ENCODE measurements at places on chromosomes 1 and 21.

- no peak for DNase-seq
These were observed 235.0 kb downstream of the MATN1 start for GRCh38 chr1:30488324-30488913.

DNA sequence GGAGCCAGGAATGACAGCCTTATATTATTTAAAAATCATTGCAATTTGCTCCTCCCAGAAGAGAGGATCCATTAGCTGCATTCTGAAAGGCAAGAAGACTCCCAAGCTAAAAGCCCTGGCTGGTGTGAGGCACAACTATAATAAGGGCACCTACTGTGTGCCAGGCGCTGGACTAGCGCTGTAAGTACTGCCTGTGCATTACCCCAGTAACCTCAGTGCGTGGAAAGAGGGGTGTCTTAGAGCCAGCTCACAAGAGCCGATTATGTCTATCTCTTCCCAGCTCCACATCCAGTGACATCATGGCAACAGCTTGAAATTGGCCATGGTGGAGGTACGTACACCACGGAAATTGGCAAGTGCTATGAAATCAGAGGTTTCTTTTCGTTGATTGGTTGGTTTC is 141.7 kb upstream of the IRF2BP2 start:
- no peak for DNase-seq

GRCh38 chr1:153343811-153344717 is 4.6 kb downstream of the PGLYRP4 start:
- DNase-seq, result no peak

DNA sequence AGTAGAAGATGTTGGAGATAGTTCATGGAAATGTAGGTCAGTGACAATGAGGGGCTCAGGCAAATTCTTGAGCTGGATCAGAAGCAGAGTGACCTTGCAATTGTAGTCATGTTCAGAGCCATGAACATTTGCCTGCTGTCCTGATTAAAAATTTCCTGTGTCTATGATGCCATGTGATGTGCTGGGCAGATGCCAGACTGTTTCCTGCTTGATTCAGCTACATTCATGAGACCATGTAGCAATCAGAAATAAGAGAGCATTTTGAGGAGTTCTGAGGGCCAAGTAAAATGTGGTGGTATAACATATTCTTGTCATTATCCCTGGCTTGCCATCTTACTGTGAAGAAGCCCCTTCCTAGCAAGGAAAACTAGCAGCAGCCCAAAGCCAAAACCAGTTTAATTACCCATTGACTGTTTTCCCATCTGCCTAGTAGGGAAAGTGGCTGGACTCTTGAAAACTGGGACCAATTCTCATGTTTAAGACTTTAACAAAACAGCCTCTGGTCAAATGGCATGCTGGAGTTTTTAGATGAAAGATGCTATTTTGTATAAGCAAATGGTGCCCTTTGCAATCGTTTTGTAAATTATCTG is 118.3 kb downstream of the NOS1AP start:
- DNase-seq, result no peak

DNA sequence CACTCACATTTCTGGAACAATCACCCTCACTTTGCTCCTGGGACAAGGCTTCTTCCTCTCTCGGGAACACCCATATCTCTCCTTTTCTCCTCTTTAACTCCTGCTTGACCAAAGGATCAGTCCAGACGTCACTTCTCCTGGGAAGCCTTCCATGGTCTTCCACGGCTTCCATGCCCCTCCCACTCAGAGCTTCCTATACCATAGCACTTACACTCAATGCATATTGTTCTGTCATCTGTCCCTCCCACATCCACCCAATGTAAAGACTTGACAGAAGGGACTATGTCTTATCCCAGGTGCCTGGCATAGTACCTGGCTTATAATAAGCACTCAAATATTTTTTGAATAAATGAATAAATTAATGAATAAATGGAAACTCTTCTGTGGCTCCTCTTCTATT is 28.2 kb downstream of the CD34 start:
- no peak for DNase-seq

- no peak for DNase-seq
These were observed 242.4 kb downstream of the BARHL2 start for GRCh38 chr1:90474731-90475130.

DNA sequence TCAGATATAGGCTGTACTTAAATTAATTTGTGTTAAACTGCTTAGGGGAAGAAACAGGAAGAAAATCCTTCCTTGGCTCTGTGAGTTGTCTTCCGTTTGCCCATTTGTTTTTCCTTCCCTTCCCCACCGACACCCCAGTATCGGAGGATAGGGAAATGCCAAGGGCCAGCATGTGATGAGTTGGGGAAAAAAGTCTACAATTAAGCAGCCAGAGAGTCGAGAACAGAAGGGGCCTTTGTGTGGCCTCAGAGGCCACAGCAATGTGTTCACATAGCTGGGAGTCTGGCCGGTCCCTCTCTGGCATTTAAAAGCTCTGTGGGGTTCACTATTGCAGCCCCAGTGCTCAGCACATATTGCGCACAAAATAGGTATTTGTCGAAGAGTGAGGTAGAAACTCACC is 489.3 kb downstream of the MATN1 start:
- DNase-seq, result no peak

- no peak for DNase-seq
These were observed 153.3 kb upstream of the LYPLAL1 start for GRCh38 chr1:219020386-219020785.

DNA sequence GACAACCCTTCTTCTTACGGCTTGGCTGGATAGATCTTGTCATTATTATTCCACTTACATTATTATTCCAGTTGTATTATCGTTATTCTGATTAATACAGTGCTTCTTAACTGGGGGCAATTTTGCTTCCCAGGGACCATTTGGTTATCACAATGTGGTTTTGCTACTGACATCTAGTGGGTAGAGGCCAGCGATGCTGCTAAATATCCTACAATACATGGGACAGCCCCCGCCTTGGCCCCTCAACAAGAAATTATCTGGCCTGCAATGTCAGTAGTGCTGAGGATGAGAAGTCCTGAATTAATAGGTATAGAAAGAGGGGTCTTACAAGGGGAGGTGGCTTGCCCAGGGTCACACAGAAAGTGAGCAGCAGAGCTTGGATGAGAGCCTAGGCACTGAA is 105.6 kb downstream of the PTPRU start:
- DNase-seq, result no peak

DNA sequence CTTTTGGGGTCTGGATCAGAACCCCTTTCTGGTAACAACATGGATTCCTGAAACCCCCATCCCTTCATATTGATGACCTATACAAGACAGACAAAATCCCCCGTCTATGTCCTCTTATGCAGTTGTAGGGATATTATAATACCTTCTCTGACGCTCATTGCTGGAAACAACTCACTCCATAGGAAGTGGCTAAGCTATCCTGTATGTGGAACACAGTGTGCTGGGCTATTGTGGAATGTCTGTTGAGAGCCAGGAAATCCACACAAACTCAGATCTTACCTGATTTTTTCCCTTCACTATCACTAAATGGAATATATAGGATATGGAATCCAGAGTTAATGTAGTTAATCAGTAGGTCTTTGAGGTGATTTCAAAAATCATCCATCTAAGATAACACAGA is 17.7 kb upstream of the PIK3R3 start:
- no peak for DNase-seq

GRCh38 chr1:235313931-235314678 is 13.9 kb downstream of the ARID4B start:
- DNase-seq, result no peak

GRCh38 chr1:117573386-117574023 is 32.3 kb upstream of the TENT5C start:
- DNase-seq, result no peak

DNA sequence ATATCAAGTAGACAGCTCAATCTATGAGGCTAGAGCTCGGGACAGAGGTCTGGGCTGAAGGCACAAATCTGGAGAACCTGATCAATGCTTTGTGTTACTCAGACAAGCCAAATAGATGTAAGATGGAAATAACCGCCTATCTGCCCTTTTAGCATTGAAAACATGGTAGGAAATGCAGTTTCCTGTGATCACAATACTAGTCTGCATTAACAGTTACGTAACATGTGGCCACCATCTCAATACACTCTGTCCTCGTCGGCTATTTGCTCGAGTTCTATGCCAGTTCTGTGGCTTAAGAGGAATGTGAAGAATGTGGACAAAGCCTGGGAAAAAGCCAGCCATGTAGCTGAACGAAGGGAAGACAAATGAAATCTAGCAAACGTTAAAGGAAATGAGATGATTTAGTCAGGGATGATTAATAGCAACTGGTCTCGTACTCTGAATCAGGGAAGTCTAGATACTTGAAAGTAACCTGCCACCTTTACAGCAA is 73.3 kb downstream of the HSF2BP start:
- no peak for DNase-seq

- no peak for DNase-seq
These were observed 47.6 kb downstream of the RHOU start for GRCh38 chr1:228782662-228783417.

DNA sequence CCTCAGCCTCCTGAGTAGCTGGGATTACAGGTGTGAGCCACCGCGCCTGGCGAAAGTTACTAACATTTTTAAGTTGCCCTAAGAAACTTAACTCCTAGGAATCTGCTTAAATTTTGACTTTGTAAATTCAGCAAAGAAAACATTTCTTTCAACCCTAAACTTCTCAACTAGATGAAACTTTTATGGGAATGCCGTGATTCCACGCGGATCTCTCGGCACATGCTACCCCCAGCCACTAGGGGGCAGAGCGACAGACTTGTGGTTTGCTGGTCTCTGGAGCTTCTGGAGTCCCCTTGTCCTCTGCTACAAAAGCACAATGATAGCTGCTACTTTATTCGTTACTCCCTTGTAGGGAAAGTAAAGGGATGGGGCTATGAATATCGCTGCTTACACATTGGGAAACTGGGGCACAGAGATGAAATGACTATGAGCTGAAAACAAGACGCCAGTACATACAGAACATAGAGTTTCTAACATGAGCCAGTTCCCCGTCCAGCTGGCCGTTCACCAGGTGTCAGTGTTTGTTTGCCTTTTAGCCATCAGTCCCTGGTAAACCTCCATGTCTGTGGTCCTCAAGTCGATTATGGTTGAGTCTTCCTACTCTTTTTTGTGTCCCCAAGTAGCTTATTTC is 114.7 kb downstream of the PBX1 start:
- no peak for DNase-seq

- no peak for DNase-seq
These were observed 107.3 kb downstream of the UBE2U start for GRCh38 chr1:64310760-64311159.

DNA sequence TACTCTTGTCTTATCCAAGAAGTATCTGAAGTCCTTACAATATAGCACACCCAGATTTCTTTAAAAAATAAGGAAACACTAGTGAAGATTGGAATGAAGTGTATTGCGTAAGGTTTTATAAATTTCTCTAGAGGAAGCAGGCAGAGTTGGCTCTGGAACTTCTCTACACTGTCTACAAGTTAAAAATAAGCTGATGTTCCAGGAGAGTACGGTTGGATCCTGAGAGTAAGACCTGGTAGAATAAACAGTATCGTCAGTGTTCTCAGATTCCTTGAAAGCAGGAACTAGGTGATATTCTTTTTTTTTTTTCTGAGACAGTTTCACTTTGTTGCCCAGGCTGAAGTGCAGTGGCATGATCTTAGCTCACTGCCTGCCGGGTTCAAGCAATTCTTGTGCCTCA is 107.9 kb downstream of the USP25 start:
- no peak for DNase-seq

GRCh38 chr1:66438062-66438461 is 95.9 kb upstream of the SGIP1 start:
- no peak for DNase-seq

GRCh38 chr21:29287383-29287782 is 11.3 kb upstream of the BACH1 start:
- DNase-seq, result no peak

DNA sequence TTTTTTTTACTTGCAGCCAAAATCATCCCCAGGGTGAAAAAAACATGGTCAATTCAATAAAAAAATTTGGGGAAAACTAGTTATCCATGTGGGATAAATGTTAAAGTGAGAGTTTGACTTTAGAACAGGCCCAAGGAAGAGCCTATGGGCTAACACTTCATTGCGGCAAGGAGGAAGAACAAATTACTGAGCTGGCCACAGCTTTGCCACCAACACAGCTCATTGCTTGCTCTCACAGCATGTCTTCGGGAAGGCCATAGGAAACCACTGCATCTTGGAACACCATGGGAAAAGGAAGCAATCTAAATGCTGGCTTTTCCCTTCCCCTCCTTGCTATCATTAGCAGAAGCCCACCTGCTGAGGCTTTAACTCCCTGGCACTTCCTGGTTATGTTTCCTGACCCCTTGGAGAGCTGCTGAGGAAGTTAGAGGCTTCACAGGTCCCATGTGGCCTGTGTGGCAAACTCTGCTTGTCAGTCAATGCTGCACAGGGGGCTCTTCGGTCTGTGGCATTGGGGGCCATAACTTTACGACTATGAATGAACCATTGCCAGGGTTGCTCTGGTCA is 86.0 kb downstream of the SLC25A24 start:
- no peak for DNase-seq

- no peak for DNase-seq
These were observed 1.3 kb downstream of the GIPC2 start for GRCh38 chr1:78047106-78047505.

DNA sequence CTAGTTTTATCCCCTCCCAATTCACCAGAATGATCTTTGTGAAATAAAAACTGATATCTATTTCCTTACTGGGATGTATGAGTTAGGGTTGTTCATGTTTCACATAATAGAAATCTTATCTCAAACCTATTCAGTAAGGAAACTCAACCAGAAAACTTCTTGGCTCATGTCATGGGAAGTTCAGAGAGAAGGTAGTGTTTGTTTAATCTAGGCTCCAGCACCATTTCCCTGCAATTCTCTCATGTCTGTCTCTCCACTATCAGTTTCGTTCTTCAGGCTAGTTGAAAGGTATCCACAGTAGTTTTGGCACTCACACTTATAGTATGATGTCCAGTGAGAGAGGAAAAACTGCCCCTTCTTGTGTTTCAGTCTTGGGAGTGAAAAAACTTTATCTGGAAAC is 34.6 kb upstream of the UHMK1 start:
- no peak for DNase-seq

DNA sequence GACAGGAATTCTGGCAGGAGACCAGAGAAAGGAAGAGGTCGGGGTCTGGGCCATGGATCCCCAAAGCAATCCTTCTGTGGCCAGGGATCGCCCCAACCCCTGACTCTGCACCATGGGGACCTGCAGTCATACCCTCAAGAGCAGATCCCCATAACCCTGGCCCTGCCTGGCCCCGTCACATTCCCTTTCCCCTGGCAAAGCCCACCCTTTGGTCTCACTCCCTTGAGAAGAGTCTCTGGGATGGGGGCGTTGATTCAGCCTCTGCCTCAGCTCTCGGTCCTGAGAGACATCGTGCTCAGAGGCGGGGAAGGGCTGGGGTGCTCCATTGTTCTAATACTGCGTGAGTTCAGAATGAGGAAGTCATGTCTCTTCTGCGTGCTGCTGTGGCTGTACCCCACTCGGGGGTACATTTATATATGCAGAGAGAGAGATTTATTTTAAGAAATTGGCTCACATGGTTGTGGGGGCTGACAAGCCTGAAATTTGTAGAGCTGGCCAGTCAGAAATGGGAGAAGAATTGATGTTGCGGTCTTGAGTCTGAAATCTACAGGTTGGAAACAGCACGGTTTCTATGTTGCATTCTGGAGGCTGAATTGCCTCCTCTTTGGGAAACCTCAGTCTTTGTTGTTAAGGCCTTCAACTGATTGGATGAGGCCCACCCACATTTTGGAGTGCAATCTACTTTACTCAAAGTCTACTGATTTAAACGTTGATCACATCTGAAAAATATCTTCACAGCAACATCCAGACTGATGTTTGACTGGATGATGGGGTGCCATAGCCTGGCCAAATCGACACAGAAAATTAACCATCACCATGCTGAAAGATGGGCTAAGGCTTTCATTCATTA is 4.2 kb upstream of the PADI2 start:
- no peak for DNase-seq

- no peak for DNase-seq
These were observed 255.1 kb downstream of the PTPRC start for GRCh38 chr1:198893763-198894444.

GRCh38 chr1:16101623-16102022 is 28.2 kb upstream of the FAM131C start:
- no peak for DNase-seq
